CD4-positive, CD25-positive, alpha-beta regulatory T cell (primary cell): ENCODE measurements at places on chromosomes 2 and 18.

DNA sequence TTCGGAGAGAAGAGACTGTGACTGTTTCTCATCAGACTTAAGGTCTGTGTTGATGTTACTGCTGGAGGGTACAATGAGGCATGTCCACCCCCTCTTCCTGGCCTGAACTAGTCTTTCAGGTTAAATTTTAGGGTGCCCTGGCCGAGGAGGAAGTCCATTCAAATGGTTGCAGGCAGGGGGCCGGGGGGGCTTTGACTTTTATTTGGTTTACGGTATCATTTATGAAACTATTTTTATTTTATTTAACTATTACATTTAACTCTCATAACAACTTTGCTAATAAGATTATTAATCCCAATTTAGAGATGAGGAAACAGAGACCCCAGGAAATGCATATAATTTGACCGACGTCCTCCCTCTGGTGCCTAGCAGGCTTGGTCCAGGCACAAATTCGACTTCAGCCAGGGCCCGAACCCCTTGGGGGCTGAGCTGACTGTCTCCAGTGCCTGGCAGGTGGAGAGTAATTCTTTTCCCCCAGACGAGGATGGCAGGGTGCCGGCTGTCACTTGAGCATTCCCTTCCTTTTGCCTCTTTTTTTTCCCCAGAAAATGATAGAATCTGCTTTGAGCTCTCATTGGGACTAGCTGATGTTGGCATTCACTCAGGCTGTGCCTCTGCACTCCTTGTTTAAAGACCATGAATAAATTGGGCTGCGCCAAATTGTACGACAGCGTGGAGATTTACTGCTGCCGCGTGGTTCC, 255.3 kb upstream of the SALL3 start:
- DNase-seq, result no peak

GRCh38 chr18:53780666-53781065, 443.8 kb downstream of the MBD2 start:
- DNase-seq, result no peak

DNA sequence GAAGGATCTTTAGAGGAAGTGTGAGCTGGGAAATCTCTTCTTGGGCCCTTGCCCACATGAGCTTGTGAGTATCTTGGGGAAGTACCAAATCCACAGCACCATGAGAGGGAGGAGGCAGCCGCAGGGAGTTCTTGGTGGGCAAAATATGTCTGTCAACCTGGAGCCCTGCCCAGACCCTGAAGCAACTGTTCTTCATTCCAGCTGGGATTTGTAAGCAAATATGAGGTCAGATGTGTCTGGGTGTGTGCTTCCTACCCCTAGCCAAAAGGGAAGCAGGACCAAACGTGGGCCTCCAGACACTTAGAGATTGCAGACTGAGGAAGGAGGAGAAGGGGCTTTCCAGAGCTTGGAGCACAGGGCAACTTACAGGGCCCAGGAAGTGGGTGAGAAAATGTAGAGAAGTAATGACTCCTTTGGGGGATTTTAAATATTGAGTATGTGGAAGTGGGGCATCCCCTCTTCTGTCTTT, 41.9 kb downstream of the TMEM247 start:
- DNase-seq, result no peak

DNA sequence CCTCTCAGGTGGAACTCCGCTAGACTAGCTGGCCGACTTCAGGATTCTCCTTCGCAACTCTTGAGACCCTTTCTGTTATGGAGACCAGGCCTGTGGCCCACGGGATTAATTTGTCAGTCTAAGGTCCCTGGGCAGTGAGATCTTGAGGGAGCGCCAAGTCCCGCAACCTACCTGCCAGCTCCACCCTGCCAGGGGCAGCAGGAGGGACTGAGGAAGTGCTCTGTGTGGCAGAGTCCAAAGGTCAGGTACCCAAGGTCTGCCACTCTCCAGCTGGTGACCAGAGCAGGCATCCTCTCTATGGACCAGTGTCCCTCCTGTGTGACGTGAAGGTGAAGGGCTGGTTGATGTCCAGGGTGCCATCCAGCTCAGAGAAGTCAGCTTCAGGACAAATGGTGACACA, 4.3 kb upstream of the SPATA3 start:
- no peak for DNase-seq

GRCh38 chr2:36482576-36483214, 115.3 kb downstream of the FEZ2 start:
- no peak for DNase-seq

GRCh38 chr2:208252716-208253492, 2.0 kb downstream of the IDH1 start:
- no peak for DNase-seq

DNA sequence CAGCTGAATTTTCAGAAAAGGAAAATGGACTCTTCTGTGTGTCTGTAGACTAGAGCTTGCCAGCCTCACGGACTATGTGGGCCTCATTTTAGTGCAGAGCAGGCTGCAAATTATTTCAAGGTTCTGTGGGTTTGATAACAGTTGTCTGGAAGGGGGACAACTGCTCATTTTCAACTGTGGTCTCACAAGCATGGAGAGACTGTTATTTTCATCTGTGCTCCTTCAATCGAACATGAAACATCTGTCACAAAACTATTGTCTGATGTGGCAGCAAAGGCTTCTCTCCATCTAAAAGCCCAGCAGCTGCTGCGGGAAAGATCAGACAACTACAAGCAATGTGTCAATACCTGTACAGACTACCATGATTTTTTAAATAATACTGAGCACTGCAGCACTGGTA, 211.8 kb downstream of the LRRTM4 start:
- no peak for DNase-seq

DNA sequence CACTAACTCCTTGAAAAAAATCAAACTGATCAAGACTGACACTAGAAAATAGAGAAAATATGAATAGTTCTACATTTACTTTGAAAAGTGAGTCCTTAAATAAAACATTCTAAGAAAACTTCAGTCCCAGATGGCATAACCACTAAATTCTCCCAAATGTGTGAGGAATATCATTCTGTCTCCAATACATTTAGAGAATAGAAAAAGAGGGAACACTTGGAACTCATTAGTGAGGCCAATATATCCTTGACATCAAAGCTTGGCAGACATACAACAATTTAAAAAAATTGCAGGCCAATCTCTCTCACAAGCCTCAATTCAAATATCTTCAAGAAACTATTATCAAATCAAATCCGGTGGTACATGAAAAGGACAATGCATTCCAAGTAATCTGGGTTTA, 79.3 kb upstream of the TMEM247 start:
- no peak for DNase-seq

DNA sequence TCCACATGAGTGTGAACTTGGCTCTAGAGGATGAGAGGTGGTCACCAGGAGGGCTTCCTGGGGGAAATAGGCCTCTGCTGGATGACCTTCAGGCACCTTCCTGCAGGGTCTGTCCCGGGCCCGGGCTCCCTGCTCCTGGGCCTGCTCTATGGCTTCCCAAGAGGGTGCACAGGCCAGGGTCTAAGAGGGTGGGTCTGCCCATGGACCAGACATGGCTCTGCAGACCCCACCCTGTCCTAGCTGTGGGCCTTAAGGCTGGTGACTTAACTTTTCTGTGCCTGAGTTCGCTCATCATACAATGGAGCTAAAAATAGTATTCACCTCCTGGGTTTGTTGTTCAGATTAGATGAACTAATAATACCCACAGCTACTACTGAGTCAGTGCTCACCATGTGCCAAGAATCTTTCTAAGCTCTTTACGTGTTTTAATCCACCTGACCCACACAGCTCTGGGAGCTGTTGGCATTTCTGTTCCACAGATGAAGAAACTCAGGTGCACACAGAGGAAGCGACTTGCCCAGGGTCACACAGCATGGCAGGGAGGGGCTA, 14.4 kb downstream of the INHBB start:
- no peak for DNase-seq

GRCh38 chr2:157264099-157264498, 6.6 kb downstream of the GALNT5 start:
- DNase-seq, result no peak

DNA sequence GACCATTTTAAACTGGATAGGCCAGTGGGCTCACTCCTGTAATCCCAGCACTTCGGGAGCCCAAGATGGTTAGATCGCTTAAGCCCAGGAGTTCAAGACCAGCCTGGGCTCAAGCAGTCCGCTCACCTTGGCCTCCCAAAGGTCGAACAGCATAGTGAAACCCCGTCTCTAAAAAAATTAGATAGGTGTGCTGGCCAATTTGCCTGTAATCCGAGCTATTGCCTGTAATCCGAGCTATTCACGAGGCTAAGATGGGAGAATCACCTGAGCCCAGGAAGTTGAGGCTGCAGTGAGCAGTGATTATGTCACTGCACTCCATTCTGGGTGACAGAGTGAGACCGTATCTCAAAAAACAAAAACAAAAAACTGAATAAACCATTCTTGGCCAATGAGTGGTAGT, 52.6 kb upstream of the EMILIN2 start:
- DNase-seq, result no peak

DNA sequence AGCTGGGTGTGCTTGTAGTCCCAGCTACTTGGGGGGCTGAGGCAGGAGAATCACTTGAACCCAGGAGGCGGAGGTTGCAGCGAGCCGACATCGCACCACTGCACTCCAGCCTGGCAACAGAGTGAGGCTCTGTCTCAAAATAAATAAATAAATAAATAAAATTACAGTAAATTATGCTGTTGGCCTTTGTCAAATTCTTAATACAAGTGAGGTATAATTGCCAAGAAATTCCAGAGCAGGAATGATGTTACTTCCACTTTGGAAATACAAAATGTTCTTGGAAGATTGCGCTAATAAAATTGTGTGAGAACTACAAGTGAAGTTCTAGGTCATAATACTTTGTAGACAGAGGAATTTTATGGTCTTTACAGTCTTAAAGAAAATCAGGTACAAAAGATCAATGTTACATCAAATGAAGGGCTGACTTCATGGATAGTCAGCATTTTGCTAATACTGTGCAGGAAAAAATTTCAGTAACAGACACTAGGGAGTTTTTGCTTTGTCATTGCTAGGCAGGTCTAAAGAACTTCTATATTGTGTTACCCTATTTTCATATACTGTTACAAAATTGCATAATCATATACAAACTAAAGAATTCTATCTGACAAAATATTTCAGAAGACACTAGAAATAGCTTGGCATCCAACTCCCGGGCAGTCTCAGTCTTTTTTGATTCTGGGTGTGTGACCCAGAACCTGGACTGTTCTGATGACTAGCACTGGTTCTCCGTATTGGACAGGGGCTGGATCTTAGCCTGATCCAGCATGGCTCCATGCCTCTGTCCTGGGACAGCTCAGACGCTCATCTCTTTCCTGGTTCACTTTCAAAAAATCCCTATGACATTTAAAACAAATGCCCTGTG, 76.0 kb upstream of the STK17B start:
- no peak for DNase-seq

GRCh38 chr2:204578928-204579598, 33.8 kb downstream of the PARD3B start:
- no peak for DNase-seq

GRCh38 chr18:74333091-74333490, 17.5 kb downstream of the C18orf63 start:
- no peak for DNase-seq

DNA sequence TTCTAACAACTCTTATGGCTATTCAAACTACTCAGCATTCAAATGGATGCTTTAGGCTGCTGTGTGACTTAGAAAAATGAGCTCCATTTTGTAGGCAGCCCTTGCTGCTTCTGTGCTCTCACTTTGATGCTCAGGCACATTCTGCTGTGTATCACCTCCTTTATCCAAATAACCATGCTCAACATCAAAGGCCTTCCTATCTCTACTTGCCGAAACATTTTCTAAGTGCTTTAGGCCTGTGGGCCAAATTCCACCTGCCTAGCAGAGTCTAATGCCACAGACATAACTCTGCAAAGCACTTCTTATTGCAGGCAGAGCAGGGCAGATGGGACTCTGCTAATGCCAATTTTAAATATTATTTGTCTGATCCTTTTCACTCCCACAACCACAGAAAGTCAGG, 397.4 kb downstream of the RND3 start:
- DNase-seq, result no peak
